ENCODE measurements at places on chromosomes 16 and 17. TPM values are rescaled to one million over a fixed set of nuclear protein-coding genes. Genes with fewer than 3 reads are reported as not detected.

- no peak for DNase-seq
These were observed 35.3 kb upstream of the CRHR1 start for GRCh38 chr17:45748731-45749310.

DNA sequence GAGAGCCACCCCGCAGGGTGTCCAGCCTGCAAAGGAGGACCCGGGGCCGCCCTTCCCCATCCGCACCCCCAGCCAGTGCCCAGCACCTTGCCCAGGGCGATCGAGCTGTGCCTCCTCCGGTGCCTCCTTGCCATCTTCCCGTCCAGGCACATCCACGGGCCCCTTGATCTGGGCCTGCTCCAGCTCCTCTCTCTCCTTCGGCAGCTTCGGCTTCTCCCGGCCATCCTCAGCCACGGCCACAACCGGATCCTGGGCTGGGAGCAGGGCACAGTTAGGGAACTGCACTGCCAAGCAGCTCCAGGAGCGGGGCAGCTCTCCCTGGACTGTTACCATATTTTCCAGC, 13.8 kb downstream of the NDUFAF8 start:
- DNase-seq: no peak

DNA sequence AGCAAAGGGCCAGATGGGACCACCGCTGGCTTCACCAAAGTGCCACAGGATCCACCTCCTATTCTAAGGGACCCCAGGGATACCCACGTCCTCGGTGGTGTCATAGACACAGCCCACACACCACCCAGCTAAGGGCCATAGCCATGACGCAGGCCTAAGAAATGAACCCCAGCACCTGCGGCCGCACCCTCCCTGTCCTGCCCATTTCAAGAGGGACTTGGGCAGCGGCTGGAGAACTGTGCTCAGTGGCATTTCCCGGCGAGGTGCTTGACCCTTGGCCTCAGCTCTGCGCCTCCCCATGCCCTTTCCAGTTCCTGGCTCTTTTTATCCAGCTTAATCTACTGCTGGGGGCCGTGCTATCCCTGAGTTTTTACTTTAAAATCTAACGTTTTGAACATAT, 27.3 kb downstream of the ZNF778 start:
- DNase-seq: no peak

Gene PRR35
- not detected for total RNA-seq

DNA sequence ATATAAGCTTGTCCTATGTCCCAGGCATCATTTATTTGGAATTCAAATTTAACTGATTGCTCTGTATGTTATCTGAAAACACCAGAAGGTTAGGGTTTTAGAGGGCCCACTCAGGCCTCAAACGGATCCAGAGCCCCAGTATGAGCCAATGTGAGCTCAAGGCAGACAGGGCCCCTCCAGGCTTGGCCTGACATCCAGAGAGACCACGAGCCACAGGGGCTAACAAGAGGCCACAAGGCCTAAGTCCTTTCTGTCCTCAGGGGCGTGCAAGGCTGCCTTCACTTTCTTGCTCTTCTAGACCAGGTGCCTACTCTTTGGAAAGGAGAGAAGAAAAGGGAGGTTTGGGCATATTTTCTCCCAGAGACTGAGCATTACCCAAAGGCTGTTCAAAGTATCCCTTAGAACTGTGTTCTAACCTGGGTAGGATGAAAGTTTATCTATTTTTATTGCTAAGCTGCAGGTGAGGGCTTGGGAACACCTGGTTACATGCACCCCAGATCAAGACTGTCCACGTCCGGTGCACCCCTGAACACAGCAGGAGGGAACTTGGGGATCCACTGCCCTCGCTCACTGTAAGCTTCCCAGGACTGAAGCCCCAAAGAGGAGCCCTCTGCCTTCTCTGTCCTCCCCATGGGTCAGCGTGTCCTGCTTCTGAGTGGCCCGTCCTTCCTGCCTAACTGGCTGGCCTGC, 1.5 kb upstream of the ENGASE start:
- DNase-seq: no peak

Gene RND2
- not detected for total RNA-seq

DNA sequence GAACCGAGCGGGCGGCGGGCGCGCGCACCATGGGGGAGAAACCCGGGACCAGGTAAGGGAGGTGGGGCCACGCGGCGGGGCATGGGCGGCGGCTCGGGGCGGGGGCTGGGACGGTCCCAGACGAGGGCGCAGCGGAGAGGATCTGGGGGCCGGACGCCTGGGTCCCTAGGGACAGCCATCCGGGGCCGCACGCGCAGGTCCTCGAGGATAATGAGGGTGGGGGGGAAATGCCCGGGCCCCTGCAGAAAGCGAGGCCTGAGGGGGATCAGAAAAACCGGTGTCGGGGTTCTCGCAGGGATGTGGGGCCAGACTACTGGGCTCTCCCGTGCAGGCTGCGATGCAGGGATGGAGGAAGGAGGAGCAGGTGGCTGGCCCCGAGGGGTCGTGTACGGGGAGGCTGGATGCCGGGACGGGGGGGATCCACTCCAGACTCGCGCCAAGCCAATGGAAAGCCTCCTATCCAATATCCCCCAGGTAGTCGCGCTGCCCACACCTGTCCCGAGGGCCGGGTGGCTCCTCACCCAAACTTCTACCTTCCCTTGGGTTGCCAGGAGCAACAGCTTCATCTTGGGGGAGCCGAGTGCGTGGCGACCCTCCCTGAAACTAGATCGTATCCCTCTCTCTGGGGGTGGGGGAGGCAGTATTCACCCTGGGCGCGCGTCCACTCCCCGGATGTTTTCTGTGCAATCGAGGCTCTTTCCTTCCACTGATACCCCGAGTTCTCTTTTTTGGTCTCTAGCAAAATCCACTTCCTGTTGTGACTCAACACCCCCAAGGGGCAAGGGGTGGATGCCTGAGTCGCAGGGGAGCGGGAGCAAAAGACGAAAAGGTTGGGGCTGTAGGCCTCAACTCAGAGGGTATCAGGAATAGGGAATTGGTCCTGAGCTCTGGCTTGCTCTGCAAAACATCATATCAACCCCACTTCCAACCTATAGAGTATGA, 532 bp downstream of the ARRB2 start:
- DNase-seq: no peak

Gene UMOD
- not detected for total RNA-seq

DNA sequence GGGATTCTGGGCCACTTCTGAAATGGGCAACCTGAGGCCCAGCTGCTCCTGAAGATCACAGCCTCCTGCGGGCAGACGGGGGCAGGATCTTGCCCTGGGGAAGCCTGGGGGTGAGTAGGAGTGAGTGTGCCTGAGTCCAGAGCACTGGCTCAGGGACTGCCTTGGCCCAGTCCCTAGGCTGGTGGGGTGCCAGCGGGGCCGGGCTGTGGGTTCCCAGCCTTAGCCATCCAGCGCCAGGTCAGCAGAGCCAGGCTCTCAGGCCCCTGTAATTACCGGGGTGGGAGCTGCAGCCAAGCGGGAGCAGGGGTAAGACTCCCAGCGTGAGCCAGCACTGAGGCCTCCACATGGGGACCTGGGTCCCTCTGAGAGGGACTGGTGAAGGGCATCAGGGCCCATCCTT, 8.2 kb downstream of the SPNS2 start:
- DNase-seq: no peak

DNA sequence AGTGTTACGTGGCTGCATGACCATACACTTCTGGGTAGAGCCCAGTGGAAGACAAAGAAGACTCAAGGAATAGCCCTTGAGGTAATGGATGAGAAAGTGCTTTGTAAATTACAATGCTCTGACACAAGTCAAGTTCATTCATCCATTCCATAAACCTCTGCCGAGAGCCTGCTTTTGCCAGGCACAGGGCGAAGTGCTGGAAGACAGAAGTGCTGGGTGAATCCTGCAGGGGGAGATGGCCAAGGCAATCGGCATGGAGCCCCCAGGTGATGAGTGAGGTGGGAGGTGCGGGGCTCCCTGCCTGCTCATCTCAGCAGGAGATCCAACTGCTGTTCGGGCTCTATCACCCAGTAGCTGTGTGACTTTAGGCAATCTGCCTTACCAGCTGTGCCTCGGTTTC, 2.8 kb upstream of the SOCS3 start:
- no peak for DNase-seq

DNA sequence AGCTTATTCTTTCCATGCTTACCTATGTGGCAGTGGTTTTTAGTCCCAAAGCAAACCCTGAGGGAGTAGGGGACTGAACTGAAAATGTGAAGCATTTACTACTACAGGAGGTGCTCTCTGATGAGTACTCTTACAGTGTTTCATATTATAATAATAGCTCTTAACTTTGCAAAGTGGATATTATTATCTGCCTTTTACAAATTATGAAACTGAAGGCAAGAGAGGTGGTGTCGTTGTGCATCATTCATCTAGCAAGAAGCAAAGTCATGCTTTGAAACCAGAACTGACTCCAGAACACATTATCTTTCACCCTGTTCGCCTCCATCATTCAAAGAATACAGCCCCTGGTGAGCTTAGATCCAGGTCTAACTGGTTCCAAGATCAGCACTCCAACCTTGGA, 8.2 kb upstream of the KCNH6 start:
- no peak for DNase-seq

- DNase-seq: no peak
These were observed 571 bp downstream of the TIMP2 start for GRCh38 chr17:78924481-78925151.

Gene CTRB1
- total RNA-seq: 4.4 TPM

Gene KRT12
- not detected for total RNA-seq

- DNase-seq: no peak
These were observed 19.9 kb upstream of the OSGIN1 start for GRCh38 chr16:83932955-83933673.

GRCh38 chr17:77409282-77410161, 268.8 kb downstream of the SEC14L1 start:
- DNase-seq: no peak
